ENCODE measurements at places on chromosomes 1 and 21.

DNA sequence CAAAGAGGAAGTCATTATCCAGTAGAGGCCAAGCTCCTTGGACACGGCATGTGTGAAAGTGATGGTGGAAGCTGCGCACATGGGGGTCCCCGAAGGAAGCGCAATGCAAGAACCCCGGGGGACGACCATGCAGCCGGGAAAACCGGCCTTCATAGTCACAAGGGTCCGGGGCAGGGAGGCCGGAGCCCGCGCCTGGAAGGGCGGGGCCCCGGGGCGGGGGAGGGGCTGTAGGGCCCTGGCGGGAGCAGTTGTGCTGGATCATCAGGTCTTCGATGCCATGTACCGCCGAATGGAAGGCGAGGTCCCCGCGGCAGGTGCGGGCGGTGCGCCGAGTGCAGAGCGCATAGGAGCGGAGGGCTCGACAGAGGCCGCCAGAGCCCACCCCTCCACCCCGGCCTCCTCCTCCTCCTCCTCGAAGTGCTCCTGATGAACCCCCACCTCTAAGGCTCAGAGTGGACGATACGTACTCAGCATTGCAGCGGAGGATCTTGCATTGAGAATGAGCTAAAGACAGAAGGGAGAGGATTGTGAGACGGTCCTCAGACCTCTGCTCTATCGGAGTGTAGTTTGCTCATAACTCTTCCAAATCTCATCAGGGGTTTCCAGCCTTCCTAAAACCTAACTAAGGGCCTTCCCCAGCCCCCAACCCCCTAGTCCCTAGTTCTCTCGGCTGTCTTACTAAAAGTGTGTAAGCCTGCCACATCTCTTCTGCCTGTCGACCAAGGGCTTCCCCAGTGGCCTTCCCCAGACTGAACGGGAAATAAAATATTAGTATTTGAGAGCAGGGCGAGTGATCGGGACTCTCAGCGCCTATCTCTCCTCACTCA lies 2.1 kb downstream of the HJV start:
- DNase-seq: no peak

DNA sequence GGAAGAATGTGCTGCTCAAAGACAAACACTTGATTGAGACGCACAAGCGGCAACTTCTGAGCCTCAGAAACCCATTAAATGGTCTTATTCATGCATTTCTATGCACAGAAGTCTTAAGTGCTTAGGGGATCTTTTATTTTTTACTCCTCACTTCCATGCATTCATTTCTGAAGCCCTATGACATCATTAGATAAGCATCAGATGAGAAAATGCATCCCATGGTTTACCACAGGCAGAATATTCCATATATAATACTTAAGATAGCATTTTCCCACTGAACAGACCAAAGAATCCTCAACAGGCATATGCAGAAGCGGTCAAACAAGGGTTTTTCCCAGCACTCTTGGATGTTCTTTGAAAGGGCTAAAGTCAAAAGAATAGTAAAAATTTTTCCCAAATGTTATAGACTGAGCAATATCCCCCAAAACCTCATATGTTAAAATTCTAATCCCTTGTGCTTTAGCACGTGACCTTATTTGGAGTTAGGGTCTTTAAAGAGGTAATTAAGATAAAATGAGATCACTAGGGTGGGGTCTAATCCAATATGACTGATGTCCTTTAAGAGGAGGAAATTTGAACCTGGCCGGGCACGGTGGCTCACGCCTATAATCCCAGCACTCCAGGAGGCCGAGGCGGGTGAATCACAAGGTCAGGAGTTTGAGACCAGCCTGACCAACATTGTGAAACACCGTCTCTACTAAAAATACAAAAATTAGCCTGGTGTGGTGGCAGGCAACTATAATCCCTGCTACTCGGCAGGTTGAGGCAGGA lies 22.6 kb upstream of the FAM89A start:
- DNase-seq: no peak

GRCh38 chr1:50126927-50127715 lies 18.4 kb downstream of the ELAVL4 start:
- no peak for DNase-seq

GRCh38 chr21:32728456-32728839 lies 635 bp upstream of the SYNJ1 start:
- no peak for DNase-seq

DNA sequence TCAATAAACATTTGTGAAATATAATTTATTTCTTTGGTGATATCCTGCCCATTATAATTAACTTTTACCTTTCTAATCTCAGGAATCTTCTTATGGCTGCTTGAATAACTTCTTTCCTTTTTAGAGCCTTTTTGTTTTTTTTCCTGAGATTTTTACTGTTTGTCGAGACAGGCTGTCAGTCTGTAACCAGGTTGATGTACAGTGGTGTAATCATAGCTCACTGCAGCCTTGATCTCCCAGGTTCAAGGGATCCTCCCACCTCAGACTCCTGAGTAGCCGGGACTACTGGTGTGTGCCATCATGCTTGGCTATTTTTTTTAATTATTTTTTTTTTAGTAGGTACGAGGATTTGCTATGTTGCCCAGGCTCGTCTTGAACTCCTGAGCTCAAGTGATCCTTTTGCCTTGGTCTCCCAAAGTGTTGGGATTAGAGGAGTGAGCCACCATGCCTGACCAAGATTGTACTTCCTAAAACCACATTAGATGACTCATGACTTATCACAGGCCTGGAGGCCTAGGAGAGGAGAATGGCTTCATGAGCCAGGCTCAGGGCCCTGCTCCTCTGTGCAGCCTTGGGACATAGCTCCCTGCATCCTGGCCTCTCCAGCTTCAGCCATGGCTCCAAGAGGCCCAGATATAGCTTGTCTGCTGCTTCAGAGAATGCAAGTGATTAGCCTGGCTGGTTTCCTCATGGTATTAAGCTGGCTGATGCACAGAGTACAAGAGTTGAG lies 48.6 kb downstream of the CTH start:
- DNase-seq: no peak

GRCh38 chr1:172469717-172470116 lies 25.8 kb upstream of the PIGC start:
- DNase-seq: no peak

- no peak for DNase-seq
These were observed 93.9 kb upstream of the CD34 start for GRCh38 chr1:208004851-208005250.

- DNase-seq: no peak
These were observed at the start of gene S100A6 for GRCh38 chr1:153535242-153536011. Gene S100A6 (minus strand): TSS chr1:153535991. CDS start chr1:153535339, 652 bp downstream.

DNA sequence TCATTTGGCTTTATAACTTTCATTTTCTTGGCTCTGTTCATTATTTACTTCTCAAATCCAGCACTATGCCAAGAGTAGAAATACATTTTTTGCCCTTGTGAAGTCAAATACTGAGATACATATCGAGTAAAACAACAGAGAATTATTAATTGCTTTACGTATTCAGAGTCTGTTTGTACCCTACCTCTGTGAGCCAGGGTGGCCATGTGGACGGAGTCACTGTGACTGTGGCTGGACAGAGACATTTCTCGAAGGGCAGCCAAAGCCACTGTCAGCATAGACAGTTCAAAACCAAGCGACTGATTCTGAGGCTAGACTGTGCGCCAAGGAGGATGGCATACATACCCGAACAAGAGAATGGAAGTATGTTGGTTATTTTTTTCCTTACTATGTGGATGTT lies 391.0 kb upstream of the PROX1 start:
- no peak for DNase-seq

GRCh38 chr1:45846931-45847330 lies 43.5 kb downstream of the MAST2 start:
- DNase-seq: no peak

DNA sequence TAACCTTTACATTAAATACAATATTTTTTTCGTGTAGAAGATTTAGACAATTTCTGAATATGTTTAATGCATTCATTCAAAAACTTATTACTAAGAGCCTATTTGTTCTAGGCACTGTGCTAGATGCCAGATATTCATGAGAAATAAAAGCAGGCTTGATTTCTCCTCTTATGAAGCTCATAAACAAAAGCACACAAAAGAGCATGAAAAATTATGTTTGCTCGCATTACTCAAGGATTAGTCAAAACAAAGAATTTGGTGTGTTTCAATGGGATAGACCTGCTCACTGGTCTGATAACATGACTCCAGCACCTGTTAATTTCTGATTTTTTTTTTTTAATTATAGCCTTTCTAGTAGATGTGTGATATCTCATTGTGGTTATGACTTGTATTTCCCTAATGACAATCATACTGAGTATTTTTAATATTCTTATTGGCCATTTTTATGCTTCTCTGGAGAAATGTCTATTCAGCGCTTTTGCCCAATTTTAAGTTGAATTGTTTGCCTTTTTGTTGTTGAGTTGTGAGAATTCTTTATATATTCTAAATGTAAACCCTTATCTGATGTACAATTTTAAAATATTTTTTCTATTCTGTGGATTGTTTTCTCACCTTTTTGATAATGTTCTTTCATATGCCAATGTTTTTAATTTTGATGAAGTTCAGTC lies 382.3 kb upstream of the ADGRL4 start:
- DNase-seq: no peak

GRCh38 chr1:200890818-200891773 lies 3.6 kb upstream of the INAVA start:
- no peak for DNase-seq

- no peak for DNase-seq
These were observed 22.2 kb upstream of the STRIP1 start for GRCh38 chr1:110012100-110012780.

- no peak for DNase-seq
These were observed 730 bp upstream of the PHF13 start for GRCh38 chr1:6612641-6613360.

- no peak for DNase-seq
These were observed 35.6 kb upstream of the ADGRL4 start for GRCh38 chr1:79042117-79042516.

GRCh38 chr1:243477731-243478290 lies 222.0 kb downstream of the SDCCAG8 start:
- DNase-seq: no peak

Data from activated CD8-positive, alpha-beta memory T cell treated with anti-CD3 and anti-CD28 coated beads for 4 hours (primary cell).